ENCODE measurements at places on chromosomes 6 and 20. TPM values are rescaled to one million over a fixed set of nuclear protein-coding genes. Genes with fewer than 3 reads are reported as not detected.

TP53TG5 gene
- total RNA-seq = 0.65 TPM

PAQR8 gene
- 17.1 TPM for total RNA-seq

SMOC2 gene
- 24.2 TPM for total RNA-seq

FAM83C gene
- not detected for total RNA-seq

EPB41L1 gene
- 215 TPM for total RNA-seq

GPR6 gene
- not detected for total RNA-seq

SLC17A3 gene
- total RNA-seq = 2.1 TPM

GINM1 gene
- 53.3 TPM for total RNA-seq

FAM217A gene
- total RNA-seq = not detected

BANF2 gene
- total RNA-seq = not detected

FITM2 gene
- total RNA-seq = 18.0 TPM

SPDEF gene
- not detected for total RNA-seq

NR2E1 gene
- total RNA-seq = 1.2 TPM

MLN gene
- total RNA-seq = not detected

RFX6 gene
- total RNA-seq = not detected

MAP7 gene
- total RNA-seq = 9.8 TPM

ZC3H12D gene
- total RNA-seq = 1.8 TPM

ELOVL4 gene
- 0.94 TPM for total RNA-seq

Data from adrenal gland (tissue), 19 donors.